Karpas-422 (cell line): ENCODE measurements at places on chromosomes 6 and 20. TPM values are rescaled to one million over a fixed set of nuclear protein-coding genes. Genes with fewer than 3 reads are reported as not detected.

DNA sequence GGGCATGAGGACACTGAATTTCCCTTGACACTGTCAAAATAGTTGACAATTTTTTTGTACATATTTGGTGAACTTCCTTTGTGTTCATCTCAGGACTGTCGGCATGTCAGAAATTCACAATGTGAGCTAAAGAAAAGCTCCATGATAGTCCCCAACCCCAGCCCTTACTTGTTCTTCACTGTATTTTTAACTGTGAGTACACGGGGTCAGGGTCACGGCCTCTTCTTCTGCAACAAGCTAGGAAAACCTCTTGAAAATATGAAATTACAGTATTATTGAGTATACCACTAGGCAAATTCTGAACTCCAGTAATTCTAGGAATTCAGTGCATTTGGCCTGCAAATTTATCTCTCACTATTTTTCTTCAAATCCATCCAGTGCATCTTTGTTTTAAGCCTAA lies 199.4 kb downstream of the SLC24A3 start:
- DNase-seq = no peak

DNA sequence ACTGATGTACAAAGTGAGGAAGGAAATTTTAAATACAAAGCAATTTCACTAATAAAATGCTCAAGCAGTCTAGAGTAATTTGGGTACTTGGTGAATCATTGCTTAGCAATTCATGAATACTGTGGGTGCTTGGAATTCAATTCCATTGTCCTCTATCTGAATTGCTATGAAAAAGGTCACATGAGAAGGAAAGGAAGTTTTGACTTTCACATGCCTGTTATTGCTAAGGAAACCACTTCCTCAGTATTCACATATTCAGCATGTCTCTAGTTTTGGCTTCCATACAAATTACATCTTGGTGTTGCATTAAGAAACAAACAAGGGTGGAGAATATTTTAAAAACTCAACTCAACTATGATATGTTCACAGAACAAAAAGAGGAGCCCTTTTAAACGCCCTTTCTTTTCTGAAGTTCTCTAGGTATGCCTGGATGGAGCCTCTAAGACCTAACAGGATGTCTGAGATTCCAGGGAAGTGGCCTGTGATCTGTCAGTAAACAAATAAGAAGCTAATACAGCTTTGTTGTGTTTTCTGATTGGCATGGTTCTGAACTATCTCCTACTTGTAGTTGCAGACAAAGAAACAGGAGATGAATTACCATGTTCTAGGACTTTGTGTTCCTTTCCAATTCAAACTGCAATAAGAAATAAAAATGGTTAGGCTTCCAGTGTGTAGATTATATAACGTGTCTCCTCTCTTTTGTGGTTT lies 190.4 kb downstream of the OGFRL1 start:
- DNase-seq = no peak

The HLA-DRB1 gene
- 281 and 366 TPM in 2 replicates for total RNA-seq

The GPR6 gene
- not detected in 2 replicates for total RNA-seq

The SDHAF4 gene
- total RNA-seq = 11.6 and 36.5 TPM in 2 replicates
